ENCODE measurements at places on chromosomes 11 and 22.

DNA sequence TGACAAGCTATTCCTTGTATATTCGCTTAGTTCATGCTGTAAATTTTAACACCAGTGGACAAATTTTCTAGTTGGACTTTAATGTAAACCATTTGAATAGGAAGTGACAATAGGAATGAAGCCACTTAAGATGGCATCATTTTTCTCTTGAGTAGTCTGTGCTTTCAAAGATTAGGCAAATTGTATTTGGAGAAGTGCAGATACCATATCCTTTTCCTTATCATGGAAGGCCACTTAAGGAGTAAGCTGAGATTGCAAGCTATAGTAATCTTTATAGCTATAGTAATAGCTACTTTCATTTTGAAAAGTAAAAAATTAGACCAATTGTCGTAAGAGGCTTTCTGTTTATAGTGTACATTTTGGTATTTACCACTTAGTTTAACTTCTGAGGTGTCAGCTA lies 12.8 kb downstream of the CAPRIN1 start:
- no peak for DNase-seq

DNA sequence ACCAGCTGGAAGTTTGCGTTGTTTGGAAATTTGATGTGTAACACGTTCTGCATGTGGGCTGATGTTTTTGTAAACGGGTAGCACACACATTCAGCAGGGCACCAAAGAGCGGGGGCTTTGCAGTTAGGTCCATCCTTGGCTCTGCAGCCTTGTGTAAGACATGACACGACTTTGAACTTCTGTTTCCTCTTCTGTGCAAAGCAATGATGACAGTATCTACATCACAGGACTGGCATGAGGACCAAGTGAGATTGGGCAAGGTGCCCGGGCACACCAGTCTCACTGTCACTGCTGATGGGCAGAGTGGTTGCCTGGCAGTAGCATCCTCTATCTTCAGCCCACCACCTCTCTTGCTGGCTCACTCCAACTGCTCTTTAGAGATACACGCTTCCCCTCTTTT lies 3.3 kb downstream of the TCN2 start:
- no peak for DNase-seq

DNA sequence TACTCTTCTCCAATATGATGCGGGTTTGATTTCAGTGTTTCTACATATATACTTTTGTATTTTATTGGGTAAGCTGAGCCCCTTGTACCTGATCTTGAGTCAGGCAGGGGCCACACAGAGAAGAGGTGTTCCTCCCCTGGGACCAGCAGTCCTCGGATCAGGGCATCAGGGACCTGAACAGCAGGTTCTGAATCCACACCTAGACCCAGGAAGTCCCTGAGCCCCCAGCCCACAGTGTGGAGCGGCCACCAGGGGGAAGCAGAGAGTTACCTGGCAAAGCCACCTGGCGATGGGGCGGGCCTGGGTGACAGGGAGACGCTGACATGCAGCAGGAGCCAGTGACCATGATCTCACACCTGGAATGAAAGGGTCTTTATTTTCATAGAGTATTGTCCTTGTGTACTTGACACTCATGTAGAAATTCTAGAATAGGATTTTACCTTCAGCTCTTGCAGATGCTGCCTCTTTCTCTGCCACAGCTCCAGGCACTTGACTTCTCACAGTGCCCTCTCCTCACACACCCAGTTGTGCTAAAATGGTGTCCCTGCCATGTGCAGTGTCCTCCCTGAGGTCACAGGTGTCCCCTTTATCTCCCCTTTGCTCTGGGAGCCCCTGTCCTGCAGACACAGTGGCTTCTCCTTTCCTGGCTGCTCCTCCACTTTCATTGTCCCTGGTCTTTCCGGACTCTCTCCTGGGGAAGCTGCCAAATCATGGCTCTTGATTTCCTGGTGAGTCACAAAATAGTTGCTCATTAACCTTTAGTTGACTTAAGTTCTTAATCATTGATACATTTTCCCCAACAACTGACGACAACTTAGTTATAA lies 48.5 kb downstream of the GGTLC2 start:
- no peak for DNase-seq

DNA sequence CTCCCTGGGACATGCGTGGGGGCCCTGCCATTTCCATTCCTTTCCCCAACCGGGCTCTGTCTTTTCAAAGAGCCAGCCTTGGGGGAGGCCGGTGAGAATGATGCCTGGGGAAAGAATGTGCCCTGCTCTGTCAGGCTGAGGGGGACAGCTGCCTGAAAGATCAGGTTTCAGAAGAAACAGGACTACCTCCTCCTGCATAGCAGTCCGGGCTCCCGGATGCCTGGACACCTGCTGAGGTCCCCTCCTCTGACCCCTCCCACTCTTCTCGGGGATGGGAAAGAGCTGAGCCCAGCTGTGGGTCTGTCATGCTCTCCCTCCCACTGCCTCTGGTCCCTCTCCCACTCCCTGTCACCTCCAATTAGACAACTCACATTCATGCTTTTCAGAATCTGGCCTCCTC lies 41.8 kb upstream of the CDON start:
- no peak for DNase-seq

- no peak for DNase-seq
These were observed 75.3 kb downstream of the SC5D start for GRCh38 chr11:121367844-121368225.

GRCh38 chr11:112523031-112523430 lies 262.4 kb upstream of the PLET1 start:
- no peak for DNase-seq

- no peak for DNase-seq
These were observed 49.7 kb upstream of the CARS1 start for GRCh38 chr11:3106736-3107524.

Measured in suprapubic skin (tissue), 4 donors.